ENCODE measurements at places on chromosomes 5 and 9. TPM values are rescaled to one million over a fixed set of nuclear protein-coding genes. Genes with fewer than 3 reads are reported as not detected.
A peak's percentile ranks its signal among the peaks of the same experiment; 100 is the strongest.

Gene NIPAL4
- 2.2 TPM for total RNA-seq

DNA sequence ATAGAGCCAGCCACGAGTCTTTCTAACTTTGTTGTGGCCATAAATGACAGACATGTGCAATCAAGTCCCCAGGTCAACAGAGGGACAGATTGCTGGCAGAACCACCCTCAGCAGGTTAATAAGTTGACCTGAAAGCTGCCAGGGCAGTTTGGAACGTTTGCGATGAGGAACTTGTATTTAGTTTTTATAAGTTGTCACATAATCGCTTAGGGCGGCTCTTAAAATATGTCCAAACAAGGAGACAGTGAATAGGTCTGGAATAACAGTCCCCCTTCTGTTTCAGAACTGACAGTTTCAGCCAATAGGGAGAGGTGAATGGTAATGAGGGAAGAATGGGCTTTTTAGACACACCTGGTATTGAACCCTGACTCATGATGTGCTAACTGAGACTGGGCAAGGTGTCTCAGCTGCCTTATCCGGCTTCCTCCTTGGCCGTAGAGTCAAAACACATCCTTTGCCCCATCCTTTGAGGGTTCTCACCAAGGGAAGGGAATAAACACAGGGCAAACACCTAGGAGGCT is 33.6 kb upstream of the GABRP start:
- H3K27ac ChIP-seq, result no peak overlapping the region
- H3K36me3 ChIP-seq, result no peaks in the 10 kb centered on the region
- H3K4me1 ChIP-seq, result no peaks in the 10 kb centered on the region
- peaks cover 2% of the 10 kb centered on the region for H3K27me3 ChIP-seq
- no peak overlapping the region for H3K4me3 ChIP-seq
- DNase-seq, result no peak

DNA sequence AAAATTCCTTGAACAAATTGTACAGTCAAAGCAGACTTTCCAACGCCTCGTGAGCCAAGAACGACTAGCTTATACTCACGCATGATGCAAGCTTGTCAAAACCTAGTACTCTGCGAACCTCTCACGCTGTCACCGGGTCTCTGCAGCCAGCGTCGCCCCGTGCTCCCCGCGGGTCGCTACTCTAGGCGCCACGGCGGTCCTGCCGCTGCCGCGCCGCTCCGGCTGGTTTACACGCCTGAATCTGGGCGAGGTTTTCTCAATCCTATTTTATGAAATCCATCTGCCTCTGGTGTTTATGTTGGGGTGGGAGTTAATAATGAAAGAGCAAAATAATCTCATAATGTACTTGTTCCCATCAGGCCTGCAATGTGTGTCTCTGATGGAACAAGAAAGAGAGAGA is 90.9 kb downstream of the SV2C start:
- peaks cover 9% of the 10 kb centered on the region for H3K27me3 ChIP-seq
- H3K4me3 ChIP-seq, result no peak overlapping the region
- no peak for DNase-seq
- peaks cover 22% of the 10 kb centered on the region for H3K4me1 ChIP-seq

GRCh38 chr5:173746047-173746646 is 129.7 kb upstream of the BOD1 start:
- no peaks in the 10 kb centered on the region for H3K4me1 ChIP-seq
- H3K36me3 ChIP-seq, result no peaks in the 10 kb centered on the region
- H3K27ac ChIP-seq, result no peak overlapping the region
- no peak overlapping the region for H3K4me3 ChIP-seq
- DNase-seq, result no peak

GRCh38 chr5:57931352-57931751 is 448.7 kb upstream of the ACTBL2 start:
- H3K36me3 ChIP-seq, result no peaks in the 10 kb centered on the region
- no peaks in the 10 kb centered on the region for H3K4me1 ChIP-seq
- H3K4me3 ChIP-seq, result no peak overlapping the region
- no peak for DNase-seq

GRCh38 chr9:132670457-132671391 is at the start of gene GTF3C4:
Gene GTF3C4, plus strand, starts transcription at chr9:132670464. Its CDS starts 135 bp downstream, at chr9:132670599.
- peaks cover 38% of the 10 kb centered on the region for H3K4me1 ChIP-seq
- H3K36me3 ChIP-seq, result peaks cover 19% of the 10 kb centered on the region
- H3K4me3 ChIP-seq, result peak within 1 kb of the TSS; percentile 96
- peak within 1 kb of the TSS; percentile 90 for H3K27ac ChIP-seq

DNA sequence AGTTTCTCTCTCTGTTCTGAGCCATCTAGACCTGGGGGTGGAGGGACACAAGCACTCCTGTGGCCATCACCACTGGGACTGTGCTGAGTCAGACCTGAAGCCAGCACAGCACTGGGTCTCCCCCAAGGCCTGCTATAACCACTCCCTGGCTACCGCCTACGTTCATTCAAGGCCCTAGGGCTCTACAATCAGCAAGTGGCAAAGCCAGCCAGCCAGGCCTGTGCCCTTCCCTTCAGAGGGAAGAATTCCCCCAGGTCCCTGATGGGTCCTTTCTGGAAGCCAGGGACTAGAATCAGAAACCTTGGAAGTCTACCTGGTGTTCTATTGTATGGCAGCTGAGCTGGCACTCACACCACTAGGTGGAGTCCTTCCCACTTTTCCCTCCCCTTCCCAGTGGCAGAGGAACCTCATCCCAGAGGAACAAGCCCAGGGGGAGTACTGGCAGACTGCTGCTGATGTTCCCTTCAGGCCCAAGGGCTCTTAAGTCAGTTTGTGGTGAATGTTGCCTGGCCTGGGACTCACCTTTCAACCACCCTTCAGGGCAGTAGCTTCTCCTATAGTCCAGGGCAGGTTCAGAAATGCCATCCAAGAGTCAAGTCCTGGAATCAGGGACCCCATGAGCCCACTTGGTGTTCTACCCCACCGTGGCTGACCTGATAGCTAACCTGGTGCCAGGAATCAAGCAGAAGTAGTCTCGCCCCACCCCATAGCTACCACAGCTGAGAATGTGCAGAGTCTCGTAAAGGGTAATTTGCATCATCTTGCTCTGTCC is 20.0 kb downstream of the JMY start:
- peaks cover 8% of the 10 kb centered on the region for H3K4me1 ChIP-seq
- no peak overlapping the region for H3K4me3 ChIP-seq
- no peak for DNase-seq
- H3K36me3 ChIP-seq, result peaks cover 8% of the 10 kb centered on the region

Measured in activated T-helper 1 cell treated with anti-CD3 and anti-CD28 coated beads, Interleukin-12 subunit alpha, Interleukin-12 subunit beta, Interleukin-2, Interleukin-4 antibody, amounts not matched to agents 30 ng/mL and 10 ng/mL and 1 ng/mL, durations not matched to agents 14 hours and 24 hours and 36 hours (primary cell).